ENCODE measurements at places on chromosomes 12 and 14.

GRCh38 chr14:102424520-102424919 is 61.8 kb downstream of the TECPR2 start:
- no peak for DNase-seq

DNA sequence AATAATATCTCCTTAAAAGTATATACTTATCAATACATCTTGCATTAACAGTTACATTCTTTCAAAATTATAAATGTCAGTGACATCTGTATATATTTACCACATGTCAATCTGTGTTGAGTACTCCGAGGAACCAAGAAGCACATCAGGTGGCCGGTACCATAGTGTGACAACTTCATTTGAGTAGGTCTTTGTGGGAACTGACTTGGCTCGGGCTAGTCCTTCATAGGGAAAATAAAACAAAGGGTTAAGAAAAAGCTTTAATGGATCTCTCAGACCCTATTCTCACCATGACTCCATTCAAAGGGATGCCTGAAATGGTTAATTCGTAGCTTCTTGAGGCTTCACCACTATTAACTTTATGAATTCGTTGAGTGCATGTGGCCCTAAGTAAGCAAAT is 94.9 kb downstream of the ELK3 start:
- DNase-seq = no peak

DNA sequence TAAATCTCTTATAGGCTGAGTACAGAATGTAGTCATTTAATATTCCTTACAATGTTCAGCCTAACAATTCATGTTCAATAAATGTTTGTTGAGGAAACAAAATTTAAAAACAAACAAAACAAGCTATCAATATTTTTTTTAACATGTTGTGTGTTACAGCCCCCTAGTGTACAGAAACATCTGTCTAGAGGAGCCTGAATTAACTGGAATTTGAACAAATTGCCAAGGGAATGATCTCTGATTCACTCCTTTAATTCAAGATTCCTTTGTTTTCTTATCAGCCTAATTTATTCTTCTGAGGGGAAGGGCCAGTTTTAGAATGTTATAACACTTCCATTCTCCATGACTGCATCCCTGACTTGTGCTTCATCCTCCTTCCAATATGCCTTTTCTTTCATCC is 127.2 kb downstream of the CMAS start:
- DNase-seq = no peak

GRCh38 chr12:104866291-104866690 is 91.8 kb downstream of the SLC41A2 start:
- DNase-seq = no peak

DNA sequence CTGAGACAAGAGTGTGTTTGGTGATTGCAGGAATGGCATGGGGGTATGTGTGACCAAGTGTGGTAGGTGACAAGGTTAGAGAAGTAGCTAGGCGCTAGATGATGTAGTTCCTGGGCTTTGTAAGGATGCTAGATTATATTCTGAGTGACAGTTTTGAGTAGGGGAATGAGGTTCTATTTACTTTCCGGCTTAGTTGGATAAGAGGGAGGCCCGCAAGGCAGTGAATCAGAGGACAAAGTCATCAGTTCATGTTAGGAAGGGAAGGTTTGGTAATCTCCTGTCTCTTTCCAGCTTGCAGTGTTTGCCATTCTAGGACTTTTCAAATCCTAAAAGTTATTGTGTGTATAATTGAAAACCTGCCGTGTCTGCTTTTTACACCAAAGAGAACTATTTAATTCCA is 45.0 kb downstream of the CFAP54 start:
- DNase-seq = no peak

- no peak for DNase-seq
Observed at GRCh38 chr12:6959805-6960592, 8.8 kb downstream of the PTPN6 start.

DNA sequence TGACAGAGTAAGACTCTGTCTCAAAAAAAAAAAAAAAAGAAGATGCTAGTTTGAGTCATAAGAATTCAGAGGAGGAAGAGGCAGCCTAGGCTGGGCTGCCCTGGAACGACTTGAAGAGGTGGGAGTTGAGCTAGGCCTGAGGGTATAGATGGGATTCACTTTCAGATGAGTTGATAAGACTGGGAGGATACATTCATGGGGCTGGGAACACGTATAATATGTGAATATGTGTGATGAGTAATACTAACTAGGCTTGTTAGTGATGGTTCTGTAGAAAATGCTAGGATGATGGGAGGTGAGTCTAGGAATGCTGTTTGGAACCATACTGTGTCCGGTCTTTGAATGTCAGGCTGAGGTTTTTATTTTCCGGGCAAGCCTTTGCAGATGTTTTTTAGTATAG is 9.0 kb downstream of the PLEKHA5 start:
- DNase-seq = no peak

GRCh38 chr12:132623072-132623869 is 4.7 kb downstream of the P2RX2 start:
- no peak for DNase-seq

- no peak for DNase-seq
Observed at GRCh38 chr12:52439845-52440244, 5.7 kb upstream of the KRT75 start.

- DNase-seq = no peak
Observed at GRCh38 chr14:52354242-52354641, 40.1 kb downstream of the PTGER2 start.

DNA sequence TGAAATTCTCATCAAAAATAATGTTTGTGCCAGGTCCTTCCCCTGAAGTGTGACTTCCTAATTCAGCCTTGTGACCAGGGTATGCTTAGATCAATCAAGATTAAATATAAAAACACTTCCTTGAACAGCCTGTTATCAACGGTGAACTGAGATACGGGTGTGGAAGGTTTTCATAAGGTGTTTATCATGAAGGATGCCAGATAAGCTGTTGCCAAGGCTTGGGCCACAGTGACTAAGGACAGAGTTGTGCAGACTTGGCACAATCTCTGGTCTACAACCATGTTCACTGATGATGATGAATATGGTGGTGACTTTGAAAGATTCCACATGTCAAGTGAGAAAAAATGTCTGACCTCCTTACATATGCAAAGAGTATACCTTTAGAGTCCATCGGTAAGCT is 51.3 kb upstream of the LIN7A start:
- no peak for DNase-seq

DNA sequence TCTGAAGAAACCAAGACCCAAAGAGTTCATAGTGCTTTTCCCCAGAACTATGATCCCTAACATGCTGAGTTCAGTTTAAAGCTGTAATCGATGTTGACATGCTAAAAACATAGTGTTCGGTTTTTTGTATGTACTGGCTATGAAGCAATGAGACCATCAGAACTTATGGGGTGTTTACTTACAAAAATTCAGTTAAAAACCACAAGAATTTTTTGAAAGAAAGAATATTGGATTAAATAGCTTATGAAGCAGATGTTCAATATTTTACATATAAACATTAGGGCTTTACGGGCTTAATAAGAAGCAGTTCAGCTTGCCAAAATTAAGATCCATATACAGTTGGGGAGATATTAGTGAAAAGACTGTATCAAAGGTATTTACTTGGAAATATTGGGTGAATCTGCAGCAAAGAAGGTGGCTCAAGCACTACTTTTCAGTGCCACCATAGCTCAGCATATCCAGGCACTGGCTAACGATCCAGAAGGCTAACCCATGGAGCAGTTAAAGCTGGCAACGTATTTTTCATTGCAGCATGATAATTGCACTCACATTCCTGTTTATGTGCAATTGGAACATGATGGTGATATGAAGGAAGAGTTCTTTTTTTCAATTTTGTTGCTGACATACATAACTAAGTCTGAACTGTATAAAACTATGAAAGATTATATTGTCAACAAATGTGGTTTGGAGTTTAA is 125.9 kb downstream of the EFCAB11 start:
- DNase-seq = no peak

- no peak for DNase-seq
Observed at GRCh38 chr12:97982684-97983083, 520.1 kb downstream of the RMST start.

DNA sequence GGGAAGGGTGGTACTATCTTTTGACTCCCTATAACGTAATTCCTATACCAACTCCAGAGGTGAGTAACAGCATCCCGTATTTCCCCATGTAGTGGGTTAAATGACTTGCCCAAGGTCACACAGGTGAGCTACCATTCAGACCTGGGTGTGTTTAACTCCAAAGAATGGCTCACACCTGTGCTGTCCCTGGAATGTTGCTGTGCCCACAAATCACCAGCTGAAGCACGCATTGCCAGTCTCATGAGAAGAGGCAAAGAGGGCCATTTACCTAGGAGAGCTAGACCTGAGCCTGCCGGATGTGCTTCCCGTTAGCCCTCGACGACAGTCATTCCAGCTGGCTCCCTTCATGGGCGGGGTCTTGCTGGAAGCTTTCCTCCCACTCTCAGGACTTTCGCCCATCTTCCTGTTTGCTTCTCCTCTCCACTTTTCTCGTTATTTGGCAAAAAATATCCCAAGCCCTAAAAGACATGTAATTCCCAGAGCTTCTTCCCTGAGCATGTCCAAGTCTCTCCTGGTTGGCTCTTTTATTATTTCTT is 106.6 kb upstream of the VASH1 start:
- DNase-seq = no peak

GRCh38 chr14:94239406-94239805 is 53.7 kb downstream of the SERPINA10 start:
- no peak for DNase-seq

- no peak for DNase-seq
Observed at GRCh38 chr12:34605955-34606748, 583.9 kb downstream of the ALG10 start.

GRCh38 chr12:65081496-65081895 is 39.6 kb downstream of the WIF1 start:
- no peak for DNase-seq

DNA sequence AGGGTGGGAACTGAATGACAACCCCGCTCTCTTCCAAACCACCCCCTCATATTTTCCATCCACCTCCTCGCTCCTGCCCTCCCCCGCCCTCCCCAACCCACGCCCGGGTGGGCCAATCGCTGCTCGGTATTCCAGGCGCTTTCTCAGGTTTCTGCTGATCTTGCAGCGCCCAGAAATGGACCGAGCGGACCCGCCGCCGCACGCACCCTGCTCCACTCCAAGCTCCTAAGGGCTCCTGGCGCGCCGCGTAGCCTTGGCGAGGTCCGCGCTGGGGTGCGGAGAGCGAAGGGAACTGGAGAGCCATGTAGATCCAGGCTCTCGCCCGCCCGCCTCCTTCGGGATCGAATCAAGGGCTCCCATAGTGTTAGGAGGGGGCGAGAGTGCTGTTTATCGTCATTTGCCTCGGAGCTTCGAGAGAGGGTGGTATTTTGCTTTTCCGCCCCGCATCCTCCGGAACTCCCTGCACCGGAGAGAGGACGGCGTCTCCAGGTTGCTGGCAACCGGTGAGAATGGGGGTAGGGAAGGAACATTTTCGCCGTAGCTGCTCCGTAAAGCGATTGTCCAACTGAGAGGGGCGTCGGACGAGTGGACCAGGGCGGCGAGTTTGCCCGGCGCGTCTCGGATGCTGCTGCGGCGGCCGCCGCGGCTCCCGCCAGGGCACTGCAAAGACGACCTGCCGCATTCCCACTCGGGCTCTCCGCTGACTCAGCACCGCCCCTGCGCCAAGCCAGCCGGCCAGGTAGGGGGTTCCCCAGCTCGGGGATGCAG is at the start of gene KCNA1:
Gene KCNA1, plus strand, starts transcription at position 172 of the 768 bp plus-strand sequence. CDS start 1,474 bp downstream, outside the sequence.
- DNase-seq = no peak

- no peak for DNase-seq
Observed at GRCh38 chr14:75449036-75449435, 21.2 kb downstream of the JDP2 start.

GRCh38 chr14:78524766-78525165 is 354.6 kb downstream of the NRXN3 start:
- DNase-seq = no peak

- no peak for DNase-seq
Observed at GRCh38 chr12:52976574-52977071, 27.7 kb downstream of the KRT18 start.

DNA sequence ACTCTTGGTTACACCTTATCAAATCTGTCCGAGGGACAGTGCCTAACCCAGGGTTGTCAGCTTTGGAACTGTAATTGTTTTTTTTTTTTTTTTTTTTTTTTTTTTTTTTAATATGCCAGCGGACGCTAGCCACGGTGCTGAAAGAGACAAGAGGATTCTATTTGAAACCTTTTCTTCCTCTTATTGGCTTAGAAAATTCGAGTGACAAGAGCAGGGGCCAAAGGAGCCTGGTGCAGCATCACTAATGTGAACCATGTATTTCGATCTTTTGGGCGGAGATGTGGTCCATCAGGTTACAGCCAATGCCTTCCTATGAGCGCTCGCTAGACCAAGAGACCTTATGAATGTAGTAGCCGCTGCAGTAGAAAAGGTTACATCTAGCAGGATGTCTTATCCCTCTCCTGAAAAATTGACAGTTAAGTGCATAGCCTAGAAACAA is 922 bp downstream of the PTPRR start:
- no peak for DNase-seq

- no peak for DNase-seq
Observed at GRCh38 chr14:24426150-24426911, 3.1 kb downstream of the CBLN3 start.

DNA sequence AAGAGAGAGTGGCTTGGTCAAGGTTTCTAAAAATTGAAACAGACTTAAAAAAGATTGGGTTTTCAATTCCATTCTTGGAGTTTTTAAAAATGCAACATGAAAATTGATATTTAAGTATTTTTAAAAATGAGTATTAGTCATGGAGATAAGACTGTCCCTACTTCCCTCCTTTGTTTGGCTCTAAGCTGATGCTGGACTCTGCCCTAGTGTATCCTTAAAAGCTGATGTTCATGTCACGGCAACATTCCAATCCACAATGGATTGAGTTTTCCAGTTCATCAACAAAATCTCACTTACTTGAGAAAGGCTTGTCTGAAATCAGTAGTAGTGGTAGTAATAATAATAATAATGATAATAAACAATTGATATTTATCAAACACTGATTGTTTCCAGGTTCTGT is 119.0 kb upstream of the SLC38A2 start:
- DNase-seq = no peak

GRCh38 chr14:33676135-33676566 is 274.7 kb downstream of the EGLN3 start:
- DNase-seq = peak; percentile 11

- DNase-seq = no peak
Observed at GRCh38 chr12:67633708-67634107, 14.8 kb upstream of the DYRK2 start.

DNA sequence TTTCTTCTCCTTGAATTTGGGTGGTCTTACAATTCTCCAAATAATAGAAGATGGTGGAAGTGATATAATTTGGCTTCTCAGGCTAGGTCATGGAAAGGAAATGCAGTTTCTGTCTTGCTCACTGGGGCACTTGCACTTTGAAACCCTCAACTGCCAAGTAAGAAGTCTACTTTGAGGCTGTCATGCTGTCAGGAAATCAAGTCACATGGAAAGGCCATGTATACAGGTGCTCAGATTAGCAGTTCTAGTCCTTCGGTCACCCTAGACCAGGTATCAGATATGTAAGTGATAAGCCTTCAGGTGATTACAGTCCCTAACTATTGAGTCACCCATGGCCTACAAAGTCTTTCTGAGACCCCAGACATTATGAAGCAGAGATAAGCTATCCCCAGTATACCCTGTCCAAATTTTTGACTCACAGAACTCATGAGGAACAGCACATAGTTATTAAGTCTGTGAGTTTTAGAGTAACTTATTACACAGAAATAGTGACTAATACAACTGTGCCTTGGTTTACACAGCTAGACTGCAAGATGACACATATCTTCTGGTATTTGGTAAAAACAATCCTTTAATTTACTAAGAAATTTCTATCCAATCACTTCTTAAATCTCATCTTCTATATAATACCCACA is 26.3 kb upstream of the BBS10 start:
- DNase-seq = peak; percentile 53

GRCh38 chr12:109302358-109302757 is 6.7 kb downstream of the FOXN4 start:
- peak; percentile 33 for DNase-seq

All from activated CD4-positive, alpha-beta T cell treated with anti-CD3 and anti-CD28 coated beads, Interleukin-2, Interleukin-6, amounts not matched to agents 100 ng/mL and 50 ng/mL, durations not matched to agents 16 hours and 8 hours (primary cell).